T-helper 22 cell (primary cell): ENCODE measurements at places on chromosomes 16 and 17.

GRCh38 chr16:81214745-81215166 is 23.7 kb upstream of the BCO1 start:
- DNase-seq, result no peak

DNA sequence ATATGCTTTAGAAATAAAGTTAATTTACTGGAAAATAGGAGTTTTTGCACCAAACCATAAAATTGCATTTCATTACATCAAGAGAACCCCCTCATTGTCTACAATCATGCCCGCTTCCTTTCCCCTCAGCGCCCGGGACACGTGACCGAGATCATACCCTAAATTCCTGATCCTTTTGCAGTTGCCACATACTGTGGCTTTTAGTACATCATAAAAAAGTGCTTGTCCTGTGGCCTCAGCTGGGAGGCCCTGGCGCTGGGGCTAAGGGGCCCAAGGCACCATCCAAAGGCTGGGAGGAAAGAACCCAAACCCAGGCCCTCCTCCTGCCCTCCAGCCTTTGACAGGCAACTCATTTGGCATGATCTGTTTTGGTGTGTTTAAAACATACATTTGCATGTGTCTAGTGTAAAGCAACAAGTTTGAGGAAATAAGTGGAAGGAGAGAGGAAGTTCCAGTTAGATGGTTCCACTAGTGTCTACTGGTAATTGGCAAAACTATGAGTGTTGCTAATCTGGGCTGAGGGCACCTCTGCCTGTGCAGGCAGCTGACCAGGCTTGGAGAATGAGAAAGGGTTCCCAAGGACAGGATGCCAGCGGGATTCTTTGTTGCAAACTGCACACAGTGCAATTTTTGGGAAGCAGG is 6.0 kb downstream of the CDK5R1 start:
- no peak for DNase-seq

DNA sequence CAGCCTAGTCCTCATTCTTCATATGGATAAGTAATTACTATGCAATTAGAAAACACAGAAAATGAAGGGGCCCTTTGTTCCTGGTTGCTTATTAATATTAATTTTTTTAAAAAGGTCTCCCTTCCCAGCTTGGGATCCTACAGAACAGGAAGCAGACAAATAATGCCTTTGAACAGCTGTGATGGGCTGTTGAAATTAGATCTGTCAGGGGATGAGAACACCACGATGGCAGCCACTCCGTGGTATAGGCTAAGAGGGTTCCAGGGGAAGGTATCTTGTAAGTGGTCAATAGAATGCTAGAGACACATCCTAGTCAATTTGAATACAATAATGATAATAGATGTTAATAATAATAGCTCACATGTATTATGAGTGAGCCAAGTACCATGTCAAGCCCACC is 83.1 kb downstream of the CCDC182 start:
- DNase-seq, result no peak

GRCh38 chr16:1443980-1444729 is at the start of gene CCDC154:
Gene CCDC154, minus strand, starts transcription at chr16:1444556. Its CDS starts 234 bp downstream, at chr16:1444322.
- no peak for DNase-seq

DNA sequence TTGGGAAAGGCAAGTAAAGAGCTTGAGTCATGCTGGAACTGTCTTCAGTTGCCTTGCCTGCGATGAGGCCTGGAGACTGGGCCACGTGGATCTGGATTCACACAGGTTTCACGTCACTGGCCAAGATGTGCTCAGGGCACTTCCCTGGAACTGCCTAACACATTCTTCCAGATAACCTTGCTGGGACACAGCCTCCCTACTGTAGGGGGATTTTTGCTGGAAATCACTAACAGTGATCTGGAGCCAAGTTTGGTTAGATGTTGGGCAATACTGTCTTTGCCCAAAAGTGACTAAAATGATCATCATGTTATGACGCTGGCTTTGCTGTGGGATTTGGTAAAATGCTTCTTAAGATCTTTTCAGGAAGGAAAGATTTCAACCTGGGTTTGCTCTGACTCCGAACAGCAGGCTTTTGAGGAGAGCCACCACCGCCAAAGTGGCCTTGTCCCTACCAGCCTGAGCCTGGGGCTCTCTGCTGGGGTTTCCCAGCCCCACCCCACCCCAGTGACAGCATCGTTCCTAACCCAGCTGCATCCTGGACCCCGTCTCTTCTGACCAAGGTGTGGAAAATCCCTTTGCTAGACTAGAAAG is 14.7 kb downstream of the C1QTNF1 start:
- no peak for DNase-seq

- no peak for DNase-seq
These were observed 1.1 kb downstream of the CREBBP start for GRCh38 chr16:3879258-3879886.

DNA sequence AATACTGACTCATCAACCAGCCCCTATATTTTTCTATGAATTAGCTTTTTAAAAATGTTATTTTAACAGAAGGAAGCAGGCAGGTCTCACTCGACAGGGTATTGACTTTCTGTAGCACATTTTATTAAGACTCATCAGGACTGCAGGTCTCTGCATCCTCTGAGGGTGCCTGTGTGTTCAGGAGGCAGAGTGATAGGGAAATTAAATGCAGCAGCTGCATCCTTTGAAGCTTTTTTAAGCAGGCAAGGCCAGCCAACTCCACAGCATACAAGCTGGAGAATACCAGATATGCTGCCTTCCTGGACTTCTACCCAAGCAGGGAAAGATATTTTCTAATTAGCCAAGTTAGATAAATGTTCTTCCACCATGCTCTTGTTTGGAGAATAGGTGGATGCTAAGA is 124.9 kb downstream of the WSCD1 start:
- no peak for DNase-seq
